Activated CD8-positive, alpha-beta T cell treated with anti-CD3 and anti-CD28 coated beads for 36 hours (primary cell): ENCODE measurements at places on chromosomes 5 and 9. TPM values are rescaled to one million over a fixed set of nuclear protein-coding genes. Genes with fewer than 3 reads are reported as not detected.
A peak's percentile ranks its signal among the peaks of the same experiment; 100 is the strongest.

ZNF484 gene
- 5.8 TPM for total RNA-seq

IRX1 gene
- not detected for total RNA-seq

DNA sequence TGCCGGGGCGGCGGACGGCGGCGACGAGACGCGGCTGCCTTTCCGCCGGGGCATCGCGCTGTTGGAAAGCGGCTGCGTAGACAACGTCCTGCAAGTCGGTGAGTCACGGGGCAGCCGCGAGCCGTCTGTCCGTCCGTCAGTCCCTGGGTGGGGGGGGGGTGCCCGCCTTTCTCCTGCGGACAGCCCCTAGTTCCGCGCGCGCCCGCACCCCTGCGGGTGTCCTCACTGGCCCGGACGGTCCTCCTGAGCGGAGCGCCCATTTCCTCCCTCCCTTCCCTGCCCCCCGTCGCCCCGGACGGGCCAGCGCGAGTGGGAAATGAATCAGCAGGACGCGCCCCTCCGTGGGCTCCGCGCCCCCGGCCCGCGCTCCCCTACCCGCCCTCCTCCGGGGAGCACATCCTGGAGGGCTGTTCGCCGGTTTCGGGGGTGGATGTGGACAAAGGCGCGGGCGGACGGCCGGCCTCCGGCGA is 828 bp downstream of the ZSWIM6 start:
- peak; percentile 49 for DNase-seq

GRCh38 chr5:133820507-133820906 is 147.9 kb downstream of the C5orf15 start:
- DNase-seq = no peak

DNA sequence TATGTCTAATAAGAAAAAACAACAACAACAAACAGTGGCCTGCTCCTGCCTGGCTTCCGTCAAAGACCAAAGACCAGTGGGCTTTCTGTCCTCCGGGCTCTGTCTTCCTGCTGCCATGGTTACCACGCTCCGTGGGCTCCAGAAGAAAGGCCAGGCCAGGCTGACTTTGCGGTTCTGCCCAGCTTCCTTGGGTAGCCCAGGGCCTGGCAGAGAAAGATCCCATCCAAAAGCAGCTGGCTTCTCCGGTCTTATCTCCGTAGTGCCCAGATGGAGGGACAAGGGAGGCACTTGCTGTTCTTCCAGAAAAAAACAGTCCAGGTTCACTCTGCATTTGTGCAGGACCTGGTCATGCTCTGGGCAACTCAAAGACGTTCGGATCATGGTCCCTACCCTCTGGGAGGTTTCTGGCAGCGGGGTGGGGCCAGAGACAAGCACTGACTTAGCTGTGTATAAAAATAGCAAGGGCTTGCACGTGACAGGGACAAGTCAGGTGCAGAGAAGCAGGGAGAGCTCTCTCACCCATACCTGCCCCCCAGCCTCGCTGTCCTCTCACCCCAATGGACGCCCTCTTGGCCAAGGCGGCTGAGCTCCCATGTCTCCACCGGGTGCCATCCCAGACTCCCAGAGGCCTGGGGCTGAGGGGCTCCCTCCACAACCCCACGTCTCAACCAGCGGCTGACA is 212.2 kb downstream of the C9orf50 start:
- DNase-seq = no peak

- DNase-seq = peak; percentile 89
Measured at GRCh38 chr9:36400332-36401163, 479 bp upstream of the RNF38 start.

GRCh38 chr5:150809363-150809762 is 30.8 kb downstream of the SMIM3 start:
- no peak for DNase-seq

DNA sequence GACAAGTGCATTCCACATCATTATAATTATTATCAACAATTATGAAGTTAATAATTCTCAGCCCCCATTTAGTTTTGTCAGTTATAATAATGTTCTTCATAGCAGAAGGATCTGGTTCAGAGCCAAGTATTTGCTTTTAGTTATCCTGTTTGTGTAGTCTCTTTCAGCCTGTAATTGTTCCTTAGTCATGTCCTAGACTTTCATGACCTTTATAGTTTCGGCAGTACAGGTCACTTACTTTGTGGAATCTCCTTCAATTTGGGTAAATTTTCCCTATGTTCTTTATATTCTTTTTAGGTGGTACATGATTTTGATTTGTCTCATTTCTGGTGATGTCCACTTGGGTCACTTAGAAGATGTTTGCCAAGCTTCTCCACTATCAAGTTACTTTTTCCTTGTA is 34.3 kb downstream of the UBE2R2 start:
- DNase-seq = no peak

DNA sequence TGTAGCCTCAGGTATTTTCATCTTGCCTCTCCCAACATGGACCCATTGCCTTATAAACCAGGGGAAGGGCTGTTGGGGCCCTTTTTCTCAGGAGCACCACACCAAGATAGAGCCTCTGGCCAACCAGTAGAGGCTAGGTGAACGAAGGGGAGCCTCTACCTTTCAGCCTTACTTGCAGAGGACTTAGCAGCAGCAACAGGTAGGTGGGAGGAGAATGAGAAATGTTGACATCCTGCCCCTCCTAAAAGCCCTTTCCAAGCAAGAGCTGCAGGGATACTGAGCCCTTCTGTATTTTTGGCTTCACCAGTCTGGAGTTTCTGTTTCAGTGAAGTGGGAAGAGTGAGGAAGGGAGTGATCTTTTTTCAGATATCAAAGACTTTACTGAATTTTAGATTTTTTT is 77.4 kb downstream of the MTREX start:
- DNase-seq = no peak
